ENCODE measurements at places on chromosomes 4 and X.

- DNase-seq, result no peak
Observed at GRCh38 chrX:123960956-123961267, 594 bp upstream of the STAG2 start.

DNA sequence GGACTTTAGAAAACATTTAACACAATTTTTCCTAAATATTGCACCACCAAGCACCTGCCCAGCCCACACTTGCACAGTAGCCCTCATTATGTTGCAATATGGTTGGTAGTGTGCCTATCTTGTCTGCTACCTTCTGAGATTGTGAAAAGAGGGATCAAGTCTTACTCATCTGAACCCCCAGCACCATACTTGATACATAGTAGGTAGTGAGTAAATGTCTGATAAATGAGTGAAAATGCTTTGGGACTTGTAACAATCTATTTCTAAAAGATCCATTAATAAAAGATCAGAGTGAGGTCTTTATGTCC lies 118.4 kb upstream of the MED14 start:
- DNase-seq, result no peak

GRCh38 chr4:138565576-138565975 lies 323.4 kb upstream of the SLC7A11 start:
- DNase-seq, result no peak

DNA sequence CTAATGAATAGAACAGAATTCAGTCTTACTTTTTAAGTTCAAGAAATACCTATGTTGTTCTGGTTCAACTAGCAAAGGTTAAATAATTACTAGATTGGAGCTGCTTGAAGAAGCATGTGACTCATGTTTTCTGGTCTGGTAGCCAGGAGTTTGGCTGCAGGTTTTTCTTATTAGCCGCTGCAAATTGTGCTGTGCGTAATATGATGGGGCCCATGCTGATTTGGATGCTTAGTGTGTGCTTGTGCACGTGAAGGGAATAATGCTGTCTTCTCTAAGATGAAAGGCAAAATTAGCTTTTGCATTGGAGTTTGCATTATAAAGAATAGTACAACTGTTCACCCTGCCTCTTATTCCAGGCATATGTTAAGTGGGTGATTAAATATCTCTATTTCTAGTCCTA lies 219.6 kb downstream of the SNCA start:
- DNase-seq, result no peak

GRCh38 chr4:8409264-8410065 lies 31.1 kb downstream of the ACOX3 start:
- DNase-seq, result no peak

DNA sequence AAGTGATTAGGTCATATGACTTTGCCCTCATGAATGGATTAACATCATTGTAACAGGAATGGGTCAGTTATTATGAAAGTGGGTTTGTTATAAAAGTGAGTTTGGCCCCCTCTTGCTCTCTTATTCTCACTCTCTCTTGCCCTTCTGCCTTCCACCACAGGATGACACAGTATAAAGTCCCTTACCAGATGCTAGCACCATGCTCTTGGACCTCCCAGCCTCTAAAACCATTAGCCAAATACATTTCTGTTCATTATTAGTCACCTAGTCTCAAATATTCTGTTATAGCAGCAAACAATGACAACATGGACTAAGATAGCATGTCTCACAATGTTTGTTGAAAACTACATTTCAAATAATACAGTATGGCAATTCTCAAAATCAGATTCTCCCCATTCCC lies 59.7 kb downstream of the RWDD4 start:
- DNase-seq, result no peak

- DNase-seq, result no peak
Observed at GRCh38 chrX:40018041-40018440, 79.7 kb downstream of the BCOR start.

DNA sequence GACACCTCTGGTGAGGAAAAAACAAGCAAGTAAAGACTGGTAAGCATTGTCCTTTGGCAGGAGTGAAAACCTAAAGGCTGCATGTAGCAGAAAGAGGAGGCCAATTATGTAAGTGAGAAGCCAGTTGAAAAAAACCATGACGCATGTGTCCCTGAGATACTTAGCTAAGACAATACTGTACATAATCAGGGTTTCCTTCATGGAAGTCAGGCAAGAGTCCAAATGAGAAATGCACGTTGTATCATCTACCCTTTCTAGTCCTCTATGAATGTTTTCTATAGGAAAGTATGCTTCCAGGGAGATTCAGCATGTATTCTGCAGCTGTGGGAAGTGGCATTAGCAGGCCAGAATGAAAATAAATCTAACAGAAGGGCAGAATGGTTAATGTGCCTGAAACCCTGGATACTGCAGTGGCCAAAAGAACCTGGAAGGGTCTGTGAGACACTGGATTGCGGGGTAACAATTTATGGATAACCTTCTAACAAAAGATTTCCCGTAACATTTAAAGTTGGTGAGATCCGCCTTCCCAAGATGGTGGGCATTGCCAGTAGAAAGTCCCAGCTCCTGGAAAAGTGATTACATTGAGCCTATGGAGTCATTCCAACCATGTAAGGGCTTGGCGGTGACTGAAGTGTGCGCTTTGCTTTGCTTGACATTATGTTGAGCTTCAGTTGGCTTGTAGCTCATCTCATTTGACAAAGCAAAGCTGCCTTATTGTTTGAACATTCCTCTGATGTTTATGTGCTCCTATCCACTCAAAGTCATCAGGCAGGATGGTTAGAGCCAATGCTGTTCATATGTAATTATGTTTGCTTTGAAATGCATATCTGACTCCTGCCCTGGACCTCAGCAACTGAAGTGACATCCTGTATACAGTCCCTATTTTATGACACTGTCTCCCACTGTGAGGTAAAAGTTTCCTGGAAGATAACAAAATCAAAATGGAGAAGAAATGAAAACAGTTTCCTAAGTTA lies 200.4 kb downstream of the ARHGAP24 start:
- no peak for DNase-seq

GRCh38 chrX:5100004-5100403 lies 1128.7 kb downstream of the NLGN4X start:
- no peak for DNase-seq

GRCh38 chrX:105696870-105697269 lies 125.5 kb upstream of the NRK start:
- DNase-seq, result no peak

- DNase-seq, result no peak
Observed at GRCh38 chr4:35757836-35758235, 486.5 kb downstream of the ARAP2 start.

GRCh38 chrX:46587158-46587557 lies 13.6 kb downstream of the CHST7 start:
- DNase-seq, result no peak

- DNase-seq, result no peak
Observed at GRCh38 chrX:153684467-153685155, 3.1 kb upstream of the SLC6A8 start.
